ENCODE measurements at places on chromosomes 16 and 17.

- no peak for DNase-seq
Observed at GRCh38 chr17:15278380-15278779, 13.3 kb upstream of the PMP22 start.

DNA sequence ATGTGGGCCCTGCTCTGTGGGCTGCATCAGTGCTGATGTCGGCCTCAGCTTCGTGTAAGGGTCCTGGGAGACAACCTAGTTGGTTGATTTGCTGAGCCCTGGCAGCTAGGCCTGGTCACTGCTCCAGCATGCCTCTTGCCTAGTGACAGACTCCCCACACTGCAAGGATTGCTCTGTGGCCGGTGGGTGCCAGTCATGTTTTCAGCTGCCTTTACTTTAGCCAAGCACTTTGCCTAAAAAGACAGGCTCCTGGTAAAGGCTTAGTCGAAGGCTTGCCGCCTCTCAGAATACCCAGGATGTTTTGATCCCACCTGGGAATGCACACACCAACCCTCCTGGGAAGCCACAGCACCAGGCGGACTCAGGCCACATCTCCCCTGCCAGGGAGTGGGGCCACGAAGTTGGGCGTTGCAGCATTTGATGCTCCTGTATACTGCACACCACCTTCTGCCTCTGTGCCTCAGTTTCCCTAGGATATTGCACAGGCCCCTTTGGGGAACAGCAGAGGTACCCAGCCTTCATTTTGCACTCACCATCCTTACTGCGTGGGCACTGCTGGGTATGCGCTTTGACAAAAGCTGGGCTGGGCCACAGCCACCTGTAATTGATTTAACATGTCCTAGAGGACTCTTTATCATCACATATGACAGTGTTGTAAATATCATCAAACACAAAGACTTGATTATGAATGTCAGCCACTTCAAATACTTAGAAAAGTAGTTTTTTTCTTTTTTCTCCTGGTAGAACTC, 19.9 kb downstream of the GINS2 start:
- DNase-seq = no peak

- no peak for DNase-seq
Observed at GRCh38 chr16:78297066-78297666, 197.7 kb downstream of the WWOX start.

- DNase-seq = peak; percentile 67
Observed at GRCh38 chr17:9291912-9292560, 270.7 kb downstream of the NTN1 start.

GRCh38 chr17:26774291-26775218, 519.4 kb upstream of the WSB1 start:
- no peak for DNase-seq

DNA sequence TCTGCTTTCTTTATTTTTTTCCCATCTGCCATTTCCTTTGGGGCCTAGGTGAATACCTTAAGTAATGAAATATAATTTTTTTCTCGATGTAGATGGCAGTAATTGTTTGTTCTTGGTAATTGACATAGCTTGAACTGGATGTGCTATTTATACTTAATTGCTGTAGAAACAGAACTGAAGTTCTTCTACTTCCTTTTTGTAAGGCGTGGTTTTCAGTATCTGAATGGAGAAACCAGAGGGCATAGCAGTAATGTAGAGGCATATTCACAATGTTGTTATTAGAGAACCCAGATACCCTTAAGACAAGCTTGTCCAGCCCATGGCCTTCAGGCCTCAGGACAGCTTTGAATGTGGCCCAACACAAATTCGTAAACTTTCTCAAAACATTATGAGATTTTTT, 16.4 kb downstream of the ATP6V0A1 start:
- no peak for DNase-seq

DNA sequence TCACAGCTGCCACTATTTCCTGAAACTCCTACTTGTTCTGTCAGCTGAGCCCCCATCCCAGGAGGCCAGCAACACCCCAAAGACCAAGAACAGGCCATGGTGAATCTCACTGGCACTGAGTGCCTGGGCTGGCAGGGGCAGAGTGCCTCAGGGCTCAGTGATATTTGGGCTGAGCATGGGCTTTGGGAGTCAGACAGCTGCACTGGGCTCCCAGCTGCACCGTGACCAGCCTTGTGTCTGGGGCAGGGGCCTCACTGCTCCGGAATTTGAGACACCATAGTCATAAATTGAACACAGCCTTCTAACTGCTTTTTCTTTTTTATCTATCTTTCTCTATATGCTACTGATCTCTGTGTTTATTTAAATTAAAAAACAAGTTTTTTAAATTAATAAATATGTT, 1744.2 kb downstream of the TP53TG3F start:
- no peak for DNase-seq

DNA sequence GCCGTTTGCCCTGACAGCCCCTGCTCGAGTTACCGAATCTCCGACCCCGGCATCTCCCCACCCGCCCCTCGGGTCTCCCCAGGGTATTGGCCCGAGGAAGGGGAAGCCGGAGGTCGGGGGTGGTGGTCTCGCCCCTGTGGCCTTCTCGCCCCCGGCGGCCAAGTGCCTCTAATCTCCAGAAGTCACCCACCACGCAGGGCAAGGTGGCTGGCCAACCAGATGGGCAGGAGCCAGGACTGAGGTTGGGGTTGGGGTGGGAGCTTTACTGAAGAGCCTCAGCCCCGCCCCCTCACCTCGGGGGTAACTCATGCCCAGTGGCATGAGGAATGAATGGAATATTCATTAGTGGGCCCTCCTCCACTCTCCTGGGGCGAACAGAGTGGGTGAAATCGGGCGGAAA, 637 bp downstream of the DHRS11 start:
- no peak for DNase-seq

DNA sequence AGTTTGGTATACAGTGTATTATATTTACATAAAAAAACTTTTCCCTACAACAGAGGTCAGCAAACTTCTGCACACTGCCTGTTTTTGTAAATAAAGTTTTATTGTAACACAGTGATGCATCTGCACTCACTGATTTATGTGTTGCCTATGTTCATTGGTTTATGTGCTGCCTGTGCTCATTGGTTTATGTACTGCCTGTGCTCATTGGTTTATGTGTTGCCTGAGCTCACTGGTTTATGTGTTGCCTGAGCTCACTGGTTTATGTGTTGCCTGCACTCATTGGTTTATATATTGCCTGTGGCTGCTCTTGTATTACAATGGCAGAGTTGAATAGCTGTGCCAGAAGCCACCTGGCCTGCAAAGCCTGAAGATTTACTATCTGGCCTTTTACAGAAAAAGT, 81.6 kb downstream of the MYH11 start:
- DNase-seq = no peak

DNA sequence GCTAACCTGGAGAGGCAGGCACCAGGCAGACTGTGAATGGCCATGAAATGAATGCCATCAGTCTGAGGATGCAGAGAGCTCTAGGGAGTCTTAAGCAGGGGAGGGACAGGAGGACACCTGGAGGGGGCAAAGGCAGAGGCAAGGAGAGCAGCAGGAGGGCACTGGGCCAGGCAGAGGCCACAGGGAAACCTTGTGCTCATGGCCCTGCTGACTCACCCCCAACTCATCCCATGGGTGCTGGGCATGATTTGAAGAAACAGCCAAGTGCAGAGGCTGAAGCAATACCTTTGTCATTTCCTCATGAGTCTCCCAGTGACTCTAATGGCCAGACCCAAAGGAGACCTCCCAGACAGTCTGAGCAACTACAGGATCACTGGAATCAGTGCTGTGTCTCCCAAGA, 141.4 kb downstream of the TMEM132E start:
- DNase-seq = no peak

DNA sequence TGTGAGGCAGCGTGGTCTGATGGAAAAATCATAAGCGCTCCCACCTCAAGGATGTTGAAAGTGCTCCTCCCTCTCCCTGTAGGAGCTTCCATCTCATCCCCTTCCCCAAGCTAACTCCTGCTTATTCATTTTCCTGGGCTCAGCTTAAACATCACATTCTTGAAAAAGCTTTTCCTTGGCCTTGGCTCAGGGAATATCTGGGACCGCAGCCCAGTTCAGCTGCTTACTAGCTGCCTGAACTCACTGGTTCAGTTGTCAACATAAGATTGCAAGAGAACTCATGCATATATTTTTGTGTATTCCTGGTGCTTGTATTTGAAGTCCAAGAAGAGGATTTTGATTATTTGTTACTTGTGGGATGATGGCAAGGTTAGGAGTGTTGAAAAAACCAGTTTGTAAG, 91.5 kb downstream of the UTP18 start:
- DNase-seq = no peak
